ENCODE measurements at places on chromosomes 2 and 18.

- DNase-seq: no peak
Measured at GRCh38 chr2:161044095-161044865, 115.9 kb upstream of the TANK start.

DNA sequence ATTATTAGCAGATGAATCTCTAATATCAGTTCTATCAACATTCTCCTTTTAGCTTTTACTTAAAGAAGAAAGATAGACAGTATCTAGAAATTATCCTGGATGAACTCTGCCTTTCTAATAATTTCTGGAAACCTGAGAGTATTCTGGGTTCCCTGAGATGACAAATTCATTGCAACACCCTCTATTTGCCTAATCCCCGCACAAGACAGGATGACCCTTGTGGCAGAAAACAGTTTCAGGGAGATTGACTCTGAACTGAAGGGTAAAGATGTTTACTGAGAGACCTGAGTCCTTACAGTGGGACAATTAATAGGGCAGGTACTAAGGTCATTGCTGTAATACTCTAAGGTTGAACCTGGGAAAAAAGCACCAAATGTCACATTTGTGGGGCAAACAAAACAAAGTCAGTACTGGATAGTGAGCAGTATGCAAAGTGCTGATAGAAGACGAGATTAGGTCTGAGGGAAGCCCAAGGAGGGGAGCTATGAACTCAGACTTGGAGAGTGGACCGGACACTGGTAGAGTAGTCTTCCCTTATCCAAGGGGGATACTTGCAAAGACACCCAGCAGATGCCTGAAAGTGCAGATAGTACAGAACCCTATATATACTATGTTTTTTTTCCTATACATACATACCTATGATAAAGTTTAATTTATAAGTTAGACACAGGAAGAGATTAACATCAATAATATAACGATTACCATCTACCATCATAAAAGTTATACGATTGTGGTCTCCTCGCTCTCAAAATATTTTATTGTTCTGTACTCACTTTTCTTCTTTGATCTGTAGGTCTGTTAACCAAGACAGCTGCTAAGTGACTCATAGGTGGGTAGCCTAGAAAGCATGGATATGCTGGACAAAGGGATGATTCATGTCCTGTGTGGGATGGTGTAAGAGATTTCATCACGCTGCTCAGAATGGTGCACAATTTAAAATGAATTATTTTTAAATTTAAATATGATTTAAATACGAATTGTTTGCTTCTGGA is 148.3 kb upstream of the KLHL14 start:
- DNase-seq: no peak

DNA sequence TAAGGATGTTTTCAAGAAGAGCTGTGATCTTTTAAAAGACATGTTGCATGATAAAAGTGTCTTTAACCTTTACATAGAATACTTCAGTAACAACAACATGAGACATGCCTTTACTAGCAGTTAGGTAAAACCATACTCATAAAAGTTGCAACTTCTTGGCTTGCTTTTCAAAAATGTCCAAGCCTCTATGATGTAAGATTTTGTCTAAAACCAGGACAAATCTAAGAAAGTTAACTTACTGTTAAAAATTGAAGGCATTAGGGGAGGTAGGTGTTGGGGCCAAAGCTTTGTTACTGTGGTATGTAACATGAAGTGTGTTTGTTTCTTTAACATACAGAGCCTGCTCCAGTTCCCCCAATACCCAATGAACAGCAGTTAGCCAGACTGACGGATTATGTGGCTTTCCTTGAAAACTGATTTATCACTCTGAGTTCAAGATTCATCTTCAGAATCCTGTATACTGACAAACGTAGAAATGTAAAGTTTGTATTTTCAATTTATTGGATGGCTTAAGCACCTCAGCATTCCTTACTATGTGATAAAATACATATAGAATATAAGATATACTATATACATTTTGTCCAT is 11.7 kb downstream of the COPS8 start:
- no peak for DNase-seq

DNA sequence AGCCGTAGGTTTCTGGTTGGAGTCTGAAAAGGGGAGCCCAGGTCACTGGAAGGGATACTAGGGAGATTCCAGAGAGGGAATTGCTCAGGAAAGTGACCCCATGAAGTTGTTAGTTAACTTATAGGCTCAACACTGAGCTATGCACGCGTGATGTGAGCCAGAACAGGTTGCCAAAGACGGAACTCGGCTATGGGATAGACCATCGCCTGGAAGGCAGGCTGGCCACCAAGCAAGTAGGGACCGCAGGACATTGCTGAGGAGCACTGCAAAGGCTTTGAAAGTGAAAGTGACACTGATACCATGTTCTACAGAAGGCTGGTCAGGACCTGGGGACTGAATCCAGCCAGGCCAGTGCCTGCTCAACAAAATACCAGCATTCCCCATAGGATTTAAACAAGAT is 7.3 kb downstream of the FARP2 start:
- DNase-seq: no peak

GRCh38 chr2:153072813-153073212 is 354.4 kb downstream of the ARL6IP6 start:
- DNase-seq: no peak

GRCh38 chr2:174247474-174248186 is 702 bp downstream of the OLA1 start:
- peak; percentile 77 for DNase-seq

All from NCI-H510A (cell line).